Esophagus squamous epithelium (tissue), 5 donors: ENCODE measurements at places on chromosomes 7 and 10. TPM values are rescaled to one million over a fixed set of nuclear protein-coding genes. Genes with fewer than 3 reads are reported as not detected.

RNF148 gene
- total RNA-seq: 1.5 TPM

DNA sequence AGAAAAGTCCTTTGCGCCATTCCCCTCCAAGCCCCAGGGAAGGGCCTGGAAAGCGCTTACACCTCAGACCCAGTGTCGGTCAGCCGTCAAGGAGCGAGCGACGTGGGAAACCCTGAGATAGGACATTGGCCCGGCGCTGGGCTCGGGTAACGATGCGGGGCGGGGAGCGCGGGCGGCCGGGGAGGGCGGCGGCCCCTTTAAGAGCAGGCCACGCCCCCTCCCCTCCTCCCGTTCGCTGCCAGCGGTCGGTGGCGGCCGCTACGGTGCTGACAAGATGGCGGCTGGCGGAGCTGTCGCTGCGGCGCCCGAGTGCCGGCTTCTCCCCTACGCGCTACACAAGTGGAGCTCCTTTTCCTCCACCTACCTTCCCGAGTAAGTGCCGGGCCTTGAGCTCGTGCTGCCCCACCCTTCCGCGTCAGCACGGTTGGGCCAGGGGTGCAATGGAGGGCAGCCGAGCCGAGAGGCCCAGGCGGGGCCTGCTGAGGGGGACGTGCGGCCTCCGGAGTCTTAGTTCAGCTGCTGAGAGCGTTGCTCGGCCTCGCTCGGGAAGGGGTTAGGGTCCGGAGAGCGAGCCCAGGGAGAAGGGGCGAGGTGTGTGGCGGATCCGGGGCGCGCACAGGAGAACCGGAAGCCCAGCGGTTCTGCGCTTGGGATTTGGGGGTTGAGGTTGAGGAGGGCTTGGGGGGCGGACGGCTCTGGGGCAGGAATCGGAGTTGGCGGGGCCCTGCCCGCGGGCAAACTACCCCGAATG, at the start of gene MKLN1:
Gene MKLN1, plus strand, starts transcription at position 251 of the 751 bp plus-strand sequence. Its CDS starts 24 bp downstream, at position 275.
- H3K27ac ChIP-seq: peak within 1 kb of the TSS; percentile 97
- DNase-seq: peak; percentile 51
- no peaks in the 10 kb centered on the region for H3K27me3 ChIP-seq
- peaks cover 49% of the 10 kb centered on the region for H3K4me1 ChIP-seq

HOXA9 gene
- total RNA-seq: not detected

DNA sequence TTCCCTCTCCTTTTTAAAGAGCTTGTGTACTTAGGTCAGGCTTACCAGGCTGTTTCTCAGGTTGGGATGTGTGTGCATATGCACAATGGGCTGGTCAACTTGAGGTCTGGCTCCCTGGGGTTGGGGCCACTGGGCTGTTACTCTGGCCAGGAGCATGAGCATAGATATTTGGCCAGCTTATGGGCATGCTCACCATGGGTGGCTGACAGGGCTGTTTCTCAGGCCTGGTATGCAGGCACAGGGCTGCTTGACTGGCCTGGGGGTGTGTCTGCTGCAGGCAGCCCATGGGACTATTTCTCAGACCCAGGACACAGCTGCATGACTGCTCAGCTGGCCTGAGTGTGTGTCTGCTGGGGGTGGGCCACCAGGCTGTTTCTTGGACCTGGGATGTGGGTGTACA, 34.6 kb downstream of the SCART1 start:
- no peak overlapping the region for H3K4me3 ChIP-seq
- H3K36me3 ChIP-seq: no peaks in the 10 kb centered on the region
- H3K4me1 ChIP-seq: no peaks in the 10 kb centered on the region
- no peak overlapping the region for H3K27ac ChIP-seq
- DNase-seq: no peak

DNA sequence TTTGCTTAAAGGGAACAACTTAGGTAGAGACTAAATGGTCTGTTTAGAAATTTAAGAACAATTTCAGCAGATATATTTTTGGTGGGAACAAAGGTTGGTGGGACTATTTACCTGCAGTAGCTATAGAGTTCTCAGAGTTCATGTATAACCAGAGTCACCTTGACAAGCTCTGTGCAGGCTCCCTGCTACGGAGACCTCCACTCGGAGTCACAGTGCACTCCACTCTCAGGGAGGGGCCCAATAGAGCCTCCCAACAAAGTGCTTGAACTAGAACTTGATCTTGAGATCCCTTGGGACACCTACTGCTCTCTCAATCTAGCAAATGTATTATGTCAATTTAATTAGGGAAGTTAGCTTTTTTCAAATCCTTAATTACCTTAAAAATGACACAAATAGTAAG, 2.3 kb downstream of the MYPN start:
- H3K27me3 ChIP-seq: no peaks in the 10 kb centered on the region
- no peaks in the 10 kb centered on the region for H3K4me1 ChIP-seq
- H3K4me3 ChIP-seq: no peak overlapping the region

GRCh38 chr10:110803830-110804338, 67.8 kb upstream of the PDCD4 start:
- peak overlapping the region; percentile 55 for H3K27ac ChIP-seq
- no peaks in the 10 kb centered on the region for H3K36me3 ChIP-seq
- H3K27me3 ChIP-seq: no peaks in the 10 kb centered on the region
- H3K4me3 ChIP-seq: no peak overlapping the region
- no peak for DNase-seq

GRCh38 chr10:81116990-81117389, 579.3 kb downstream of the SH2D4B start:
- no peak overlapping the region for H3K4me3 ChIP-seq
- DNase-seq: no peak
- no peaks in the 10 kb centered on the region for H3K36me3 ChIP-seq

DNA sequence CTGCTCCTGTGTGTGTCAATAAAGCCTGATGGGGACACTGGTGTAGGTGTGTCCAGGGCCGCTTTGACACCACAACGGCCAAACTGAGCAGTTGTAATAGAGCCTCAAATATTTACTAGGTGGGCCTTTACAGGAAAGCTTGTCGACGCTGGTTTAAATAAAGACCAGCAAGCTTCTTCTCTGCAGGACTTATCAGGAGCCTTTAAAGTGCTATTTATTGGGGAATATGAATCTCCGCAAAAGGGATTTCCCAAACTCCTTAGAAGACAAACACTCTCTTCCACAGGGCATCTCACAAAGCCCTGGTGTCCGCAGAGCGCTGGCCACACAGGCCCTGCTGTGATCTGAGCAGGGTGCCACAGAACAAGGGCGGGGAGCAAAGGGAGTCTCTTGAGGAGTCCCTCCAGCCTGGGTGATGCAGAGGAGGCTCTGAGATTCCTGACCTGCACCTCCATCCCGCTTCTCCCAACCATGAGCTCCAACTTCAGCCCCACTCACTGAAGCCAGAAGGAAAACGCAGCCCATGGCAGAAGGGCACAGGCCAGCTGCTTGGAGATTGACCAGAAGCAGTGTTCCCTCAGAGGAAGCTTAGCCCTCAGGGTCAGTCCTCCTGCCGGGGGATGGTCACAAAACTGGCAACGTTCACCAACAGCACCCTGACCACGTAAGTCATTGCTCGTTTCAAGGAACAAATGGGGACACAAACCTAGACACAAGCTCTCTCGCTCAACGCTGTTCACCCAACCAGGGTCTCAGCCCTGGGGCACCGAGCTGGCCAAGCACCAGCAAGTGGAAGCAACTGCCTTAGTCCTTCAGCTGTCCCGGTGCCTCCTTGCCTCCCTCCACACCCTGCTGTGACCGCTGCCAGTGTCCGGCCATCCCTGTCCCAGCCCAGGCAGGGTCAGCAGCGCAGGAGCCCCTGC, 129.5 kb downstream of the OAT start:
- no peak overlapping the region for H3K27ac ChIP-seq
- no peaks in the 10 kb centered on the region for H3K4me1 ChIP-seq
- H3K27me3 ChIP-seq: no peaks in the 10 kb centered on the region
- H3K36me3 ChIP-seq: no peaks in the 10 kb centered on the region
- H3K4me3 ChIP-seq: no peak overlapping the region

- H3K27ac ChIP-seq: peak overlapping the region; percentile 22
- DNase-seq: no peak
- H3K27me3 ChIP-seq: no peaks in the 10 kb centered on the region
- no peak overlapping the region for H3K4me3 ChIP-seq
- H3K4me1 ChIP-seq: peaks cover 24% of the 10 kb centered on the region
- H3K36me3 ChIP-seq: no peaks in the 10 kb centered on the region
Observed at GRCh38 chr10:132637477-132638129, 100.0 kb downstream of the INPP5A start.

DNA sequence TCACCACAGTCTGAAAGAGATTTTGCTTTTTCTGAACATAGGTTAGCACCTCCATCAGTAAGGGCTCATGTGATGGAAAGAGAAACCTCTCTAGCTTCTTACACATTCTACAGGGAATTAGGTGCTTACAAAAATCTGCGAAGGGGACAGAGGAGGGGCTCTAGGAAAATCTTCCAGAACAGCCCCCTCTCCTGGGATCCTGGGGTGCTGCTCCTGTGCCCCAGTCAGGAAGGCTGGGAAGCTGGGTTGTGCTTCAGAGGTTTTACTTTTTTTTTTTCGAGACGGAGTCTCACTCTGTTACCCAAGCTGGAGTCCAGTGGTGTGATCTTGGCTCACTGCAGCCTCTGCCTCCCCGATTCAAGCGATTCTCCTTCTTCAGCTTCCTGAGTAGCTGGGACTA, 7.5 kb upstream of the FAM171A1 start:
- H3K27ac ChIP-seq: no peak overlapping the region
- H3K4me1 ChIP-seq: peaks cover 9% of the 10 kb centered on the region
- no peak for DNase-seq

- no peak overlapping the region for H3K4me3 ChIP-seq
- DNase-seq: no peak
- H3K4me1 ChIP-seq: peaks cover 26% of the 10 kb centered on the region
- H3K27ac ChIP-seq: peak overlapping the region; percentile 14
Observed at GRCh38 chr10:75464478-75465449, 33.3 kb downstream of the LRMDA start.

- H3K4me3 ChIP-seq: no peak overlapping the region
- H3K27ac ChIP-seq: no peak overlapping the region
- H3K27me3 ChIP-seq: no peaks in the 10 kb centered on the region
- DNase-seq: no peak
- no peaks in the 10 kb centered on the region for H3K4me1 ChIP-seq
- peaks cover 8% of the 10 kb centered on the region for H3K36me3 ChIP-seq
Observed at GRCh38 chr7:74332373-74333176, 43.4 kb downstream of the CLIP2 start.

DNA sequence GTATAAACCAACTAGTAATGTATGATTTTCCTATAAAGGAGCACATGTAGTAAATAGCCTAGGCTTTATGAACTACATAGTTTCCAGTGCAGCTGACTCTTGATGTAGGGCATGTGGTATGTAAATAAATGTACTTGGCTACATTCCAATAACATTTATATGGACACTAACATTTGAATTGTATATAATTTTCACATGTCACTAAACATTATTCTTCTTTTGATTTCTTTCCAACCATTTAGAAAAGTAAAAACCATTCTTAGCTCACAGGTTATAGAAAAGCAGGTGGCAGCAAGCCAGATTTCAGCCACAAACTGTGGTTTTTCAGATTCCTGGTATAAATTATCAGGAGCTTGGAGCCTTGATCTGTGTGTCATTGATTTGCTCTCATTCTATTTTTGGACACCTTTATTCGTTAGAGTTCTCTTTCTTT, 1182.0 kb downstream of the CNTNAP2 start:
- H3K27me3 ChIP-seq: no peaks in the 10 kb centered on the region
- no peaks in the 10 kb centered on the region for H3K4me1 ChIP-seq
- H3K36me3 ChIP-seq: no peaks in the 10 kb centered on the region
- H3K4me3 ChIP-seq: no peak overlapping the region

GRCh38 chr10:50470345-50470744, 153.4 kb downstream of the SGMS1 start:
- no peaks in the 10 kb centered on the region for H3K36me3 ChIP-seq
- H3K4me3 ChIP-seq: peak overlapping the region; percentile 14
- no peak for DNase-seq
- peaks cover 30% of the 10 kb centered on the region for H3K4me1 ChIP-seq
- no peak overlapping the region for H3K27ac ChIP-seq
- no peaks in the 10 kb centered on the region for H3K27me3 ChIP-seq

GRCh38 chr10:111119637-111120036, 42.8 kb downstream of the ADRA2A start:
- no peak overlapping the region for H3K27ac ChIP-seq
- H3K4me3 ChIP-seq: no peak overlapping the region
- no peaks in the 10 kb centered on the region for H3K27me3 ChIP-seq
- H3K4me1 ChIP-seq: no peaks in the 10 kb centered on the region

ARHGAP21 gene
- total RNA-seq: 15.3 TPM

DNA sequence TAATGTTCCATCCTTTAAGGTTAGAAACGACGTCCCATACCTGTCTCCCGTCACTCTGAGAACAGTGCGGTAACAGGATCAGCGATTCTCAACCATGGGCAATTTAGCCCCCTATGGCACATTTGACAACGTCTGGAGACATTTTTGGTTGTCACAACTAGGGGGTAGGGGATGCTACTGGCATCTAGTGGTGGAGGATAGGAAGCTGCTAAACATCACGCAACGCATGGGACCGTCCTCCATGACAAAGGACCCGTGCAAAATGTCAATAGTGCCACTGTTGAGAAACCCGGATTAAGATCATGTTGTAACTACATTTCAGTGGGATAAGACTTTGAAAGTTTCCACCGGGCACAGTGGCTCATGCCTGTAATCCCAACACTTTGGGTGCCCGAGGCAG, 5.0 kb upstream of the PAXIP1 start:
- no peaks in the 10 kb centered on the region for H3K27me3 ChIP-seq
- H3K27ac ChIP-seq: no peak overlapping the region
- no peaks in the 10 kb centered on the region for H3K36me3 ChIP-seq
- no peak for DNase-seq
- H3K4me3 ChIP-seq: no peak overlapping the region
- peaks cover 14% of the 10 kb centered on the region for H3K4me1 ChIP-seq
